ENCODE measurements at places on chromosomes 5 and 9.

GRCh38 chr5:141617682-141618029, 1.1 kb downstream of the DIAPH1 start:
- DNase-seq, result peak; percentile 56

GRCh38 chr9:76571288-76571687, 112.3 kb downstream of the GCNT1 start:
- DNase-seq, result no peak

DNA sequence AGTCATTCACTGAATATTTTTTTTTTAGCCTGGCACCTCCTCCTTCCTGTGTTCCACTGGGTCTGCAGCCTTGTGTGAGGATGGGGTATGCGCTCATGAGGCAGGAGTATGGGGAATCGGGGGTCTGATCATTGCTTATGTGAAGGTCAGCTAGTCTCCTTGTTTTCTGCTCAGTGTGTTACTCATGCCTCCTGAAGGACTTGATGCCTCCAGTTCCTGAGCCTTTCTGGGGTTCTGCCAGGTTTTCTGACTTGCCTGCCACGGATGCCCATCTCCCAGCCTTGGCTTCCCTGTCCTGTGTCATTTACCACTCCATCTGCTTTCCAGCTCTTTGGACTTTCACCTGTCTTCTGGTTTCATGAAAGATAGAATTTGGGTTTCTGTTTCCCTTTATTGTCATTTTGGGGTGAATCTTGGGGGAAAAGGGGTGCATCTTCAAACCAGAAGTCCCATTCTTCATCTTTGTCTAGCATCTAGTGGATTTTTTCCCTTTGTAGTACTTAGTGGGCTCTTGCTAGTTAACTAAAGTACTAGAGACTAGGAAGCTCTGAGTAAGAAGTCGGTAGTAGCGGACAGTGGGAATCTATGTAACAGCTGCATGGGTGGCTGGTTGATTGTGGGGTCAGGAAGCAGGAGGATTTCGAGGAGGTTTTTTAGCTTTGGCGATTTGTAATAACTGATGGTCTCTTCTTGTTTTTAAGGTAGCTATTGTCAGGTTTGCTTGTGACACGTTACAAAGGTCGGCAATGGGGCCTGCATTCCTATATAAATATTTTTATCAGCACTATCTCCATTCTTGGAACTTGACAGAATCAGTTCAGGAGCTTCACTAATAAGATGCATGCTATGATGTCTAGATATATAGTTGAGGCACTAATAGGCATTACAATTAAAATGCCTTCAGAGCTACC, 8.2 kb downstream of the OTULIN start:
- no peak for DNase-seq

GRCh38 chr9:136854113-136854841, 2.1 kb downstream of the MAMDC4 start:
- DNase-seq, result no peak

All from NCI-H526 treated with DMSO at 0.1 percent for 48 hours (cell line).